ENCODE measurements at places on chromosomes 2 and 18.

DNA sequence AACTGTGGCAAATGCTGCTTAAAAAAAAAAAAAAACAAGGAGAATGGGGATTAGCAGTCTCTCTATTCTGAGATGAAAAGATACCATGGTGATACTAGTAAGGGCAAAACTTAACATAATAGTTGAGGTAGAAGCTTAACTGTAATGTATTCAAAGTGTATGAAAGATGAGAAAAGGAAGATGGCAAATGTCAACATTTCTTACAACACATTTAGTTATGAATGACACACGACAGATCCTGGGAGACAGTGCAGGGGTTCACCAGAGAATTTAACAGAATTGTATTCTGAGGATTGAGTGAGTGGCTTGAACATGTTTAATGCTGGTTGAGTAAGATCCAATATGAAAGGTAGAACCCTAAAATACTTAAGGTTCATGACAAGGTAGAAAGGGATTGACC, 52.7 kb downstream of the CUL3 start:
- DNase-seq: no peak

DNA sequence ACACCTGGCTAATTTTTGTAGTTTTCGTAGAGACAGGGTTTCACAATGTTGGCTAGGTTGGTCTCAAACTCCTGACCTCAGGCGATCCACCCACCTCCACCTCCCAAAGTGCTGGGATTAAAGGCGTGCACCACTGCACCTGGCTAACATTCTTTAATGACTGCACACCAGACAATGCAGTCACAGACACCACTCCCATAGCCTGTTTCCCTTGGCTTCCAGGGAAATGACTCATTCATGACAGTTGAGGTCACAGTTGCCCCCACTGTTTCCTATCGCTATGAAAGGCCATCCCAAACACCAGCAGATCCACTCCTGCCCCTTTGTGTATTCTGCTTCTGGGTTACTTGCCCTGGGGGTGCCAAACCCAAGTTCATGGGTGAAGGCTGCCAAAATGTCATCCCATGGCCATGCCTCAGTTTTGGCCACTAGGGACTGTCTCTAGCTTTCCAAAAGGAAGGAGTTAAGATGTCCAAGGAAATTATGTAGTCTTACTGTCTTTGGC, 8.7 kb downstream of the CHMP1B start:
- peak; percentile 78 for DNase-seq

DNA sequence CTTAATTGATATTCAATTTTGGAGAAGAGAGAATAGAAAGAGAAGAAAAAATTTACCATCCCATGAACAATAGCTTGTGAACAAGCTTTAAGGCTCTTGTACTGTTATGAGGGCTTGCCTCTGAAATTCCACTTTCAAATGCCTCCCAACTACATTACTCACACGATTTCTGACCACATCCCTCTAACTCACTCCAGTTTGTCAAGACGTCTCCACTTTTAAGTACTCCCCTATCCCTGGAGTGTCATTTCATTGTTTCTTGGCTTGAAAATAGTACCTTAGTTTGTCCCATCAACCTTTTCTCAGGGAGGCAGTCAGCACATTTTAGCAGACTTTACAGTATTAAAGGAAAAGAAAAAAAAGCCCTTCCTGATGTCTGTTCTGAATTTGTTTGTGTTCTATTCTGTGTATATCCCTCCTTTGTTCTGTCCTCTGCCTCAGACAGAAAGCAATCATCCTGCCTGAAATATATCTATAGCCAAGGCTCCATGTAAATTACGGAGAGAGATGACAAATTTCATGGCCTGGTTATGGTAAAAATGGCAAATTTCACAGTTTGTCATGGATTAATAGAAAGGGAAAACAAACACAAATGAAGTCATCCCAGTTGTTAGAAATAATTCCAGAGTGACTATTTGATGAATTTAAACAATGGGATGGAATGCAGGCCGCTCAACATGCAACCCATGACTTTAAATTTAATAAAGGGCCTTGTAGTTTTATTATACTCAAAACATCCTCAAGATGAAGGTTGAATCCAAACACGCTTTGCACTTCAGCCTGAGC, 228.8 kb downstream of the ETAA1 start:
- DNase-seq: no peak

DNA sequence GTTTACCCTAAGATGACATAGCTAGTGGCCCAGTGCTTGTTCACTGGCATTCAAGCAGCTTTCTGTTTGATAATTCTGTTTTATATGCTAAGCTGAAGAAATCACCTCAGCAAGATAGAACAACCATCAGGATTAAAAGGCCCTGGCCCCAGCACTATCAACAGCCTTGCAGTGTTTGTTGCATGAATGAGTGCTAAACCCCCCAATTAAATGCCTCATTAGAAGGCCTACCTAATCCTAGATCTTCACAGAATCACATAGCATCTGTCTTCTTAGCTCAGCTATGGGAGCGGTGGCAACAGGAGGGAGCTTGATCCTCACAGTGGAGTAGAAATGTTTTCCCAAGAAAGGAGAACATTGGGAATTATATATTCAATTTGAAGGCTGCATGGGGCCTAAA, 194.1 kb upstream of the HNMT start:
- DNase-seq: no peak

- DNase-seq: no peak
Measured at GRCh38 chr2:96617012-96617411, 21.1 kb downstream of the KANSL3 start.

DNA sequence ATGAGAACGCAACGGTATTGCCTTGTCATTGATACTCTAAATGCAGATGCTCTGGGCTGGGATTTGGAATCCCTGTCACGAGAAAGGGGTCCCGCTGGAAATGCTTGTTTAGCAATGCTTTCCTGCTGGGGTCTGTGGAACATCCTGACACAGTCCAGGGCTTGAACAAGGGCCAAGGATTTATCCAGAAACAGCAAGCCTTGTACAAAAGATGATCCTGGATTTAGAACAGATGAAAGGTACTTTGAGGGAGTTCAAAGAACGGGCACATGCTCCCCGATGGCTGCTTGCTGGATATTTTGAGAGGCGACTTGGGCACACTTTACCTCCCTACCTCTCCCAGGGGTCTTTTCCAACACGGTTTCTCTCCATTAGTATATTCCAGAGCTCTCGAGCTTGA, 108.1 kb upstream of the CELF4 start:
- no peak for DNase-seq

DNA sequence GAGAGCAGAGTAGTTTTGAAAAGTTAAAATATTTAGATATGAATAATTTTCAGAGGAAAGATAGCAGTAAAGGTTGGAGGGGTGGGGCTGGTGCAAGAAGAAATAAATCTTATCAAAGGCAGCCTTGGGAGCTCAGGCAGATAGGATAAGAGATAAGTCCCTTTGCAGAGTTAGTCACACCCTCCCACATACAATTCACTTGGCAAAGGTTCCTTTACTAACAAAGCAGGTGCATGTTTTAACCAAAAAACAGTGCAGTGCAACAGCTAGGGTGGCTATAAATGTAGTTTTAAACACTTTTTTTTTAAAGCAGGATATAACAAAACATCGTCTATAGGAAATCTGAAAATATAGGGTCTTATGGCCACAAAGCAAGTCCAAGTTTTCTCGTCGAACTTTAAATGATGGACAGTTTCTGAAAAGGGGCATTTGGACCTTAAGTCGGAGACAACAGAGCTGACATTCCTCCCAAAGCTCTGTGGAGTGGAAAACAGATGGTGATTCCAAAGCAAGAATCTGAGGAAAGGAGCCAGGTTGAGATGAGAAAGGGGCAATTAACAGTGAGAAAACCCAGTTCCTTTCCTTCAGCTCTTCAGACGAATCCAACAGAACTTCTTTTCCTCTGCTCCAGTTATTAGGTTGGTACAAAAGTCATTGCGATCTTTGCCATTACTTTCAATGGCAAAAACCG, 53.0 kb downstream of the EPHA4 start:
- DNase-seq: no peak

- DNase-seq: no peak
Measured at GRCh38 chr18:51251625-51252024, 54.1 kb upstream of the MEX3C start.

GRCh38 chr2:175631245-175631623, 370.8 kb downstream of the LNPK start:
- DNase-seq: no peak

GRCh38 chr2:230872968-230873660, 8.4 kb downstream of the ITM2C start:
- DNase-seq: no peak

- no peak for DNase-seq
Measured at GRCh38 chr2:236867441-236868260, 218.0 kb upstream of the COPS8 start.

GRCh38 chr2:60485055-60485454, 68.4 kb downstream of the BCL11A start:
- DNase-seq: no peak

DNA sequence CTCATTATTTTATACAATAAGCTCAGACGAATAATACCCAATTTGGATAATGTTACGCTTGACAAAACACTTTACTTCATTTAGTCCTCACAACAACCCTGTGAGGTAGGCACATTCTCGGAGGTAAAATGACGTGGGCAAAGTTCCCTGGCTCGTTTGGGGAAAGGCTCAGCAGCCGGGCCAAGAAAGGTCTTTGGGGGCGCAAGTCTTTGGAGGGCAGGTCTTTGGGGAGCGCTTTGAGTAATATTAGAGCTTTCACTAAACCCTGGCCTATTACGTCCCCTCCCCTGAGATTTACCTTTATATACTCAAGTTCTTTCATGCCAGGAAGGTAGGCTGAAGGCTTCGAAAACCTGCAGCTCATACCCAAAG, 427 bp downstream of the RBKS start:
- DNase-seq: no peak

GRCh38 chr18:72822202-72822601, 45.6 kb downstream of the NETO1 start:
- no peak for DNase-seq

DNA sequence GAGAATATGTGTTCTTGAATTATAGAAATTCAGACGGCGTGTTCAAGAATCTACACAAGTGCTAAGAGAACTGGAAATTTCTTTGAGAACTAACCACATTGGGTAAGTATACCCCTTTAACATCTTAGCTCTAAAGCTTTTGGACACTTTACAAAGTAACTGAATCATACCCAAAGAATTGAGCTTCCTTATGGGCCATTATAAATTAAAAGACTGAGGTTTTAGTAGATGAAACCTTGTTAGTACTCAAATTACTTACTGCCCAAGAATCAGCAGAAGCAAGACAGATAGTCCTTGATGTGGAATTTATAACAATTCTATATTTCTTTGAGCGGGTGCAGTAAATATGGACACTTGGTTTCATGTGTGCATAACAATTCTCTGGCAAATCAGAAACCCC, 168.3 kb downstream of the PRPF40A start:
- DNase-seq: no peak

GRCh38 chr18:79851950-79852349, 54.2 kb downstream of the KCNG2 start:
- no peak for DNase-seq

GRCh38 chr2:236167297-236168109, 683 bp downstream of the GBX2 start:
- DNase-seq: peak; percentile 26

DNA sequence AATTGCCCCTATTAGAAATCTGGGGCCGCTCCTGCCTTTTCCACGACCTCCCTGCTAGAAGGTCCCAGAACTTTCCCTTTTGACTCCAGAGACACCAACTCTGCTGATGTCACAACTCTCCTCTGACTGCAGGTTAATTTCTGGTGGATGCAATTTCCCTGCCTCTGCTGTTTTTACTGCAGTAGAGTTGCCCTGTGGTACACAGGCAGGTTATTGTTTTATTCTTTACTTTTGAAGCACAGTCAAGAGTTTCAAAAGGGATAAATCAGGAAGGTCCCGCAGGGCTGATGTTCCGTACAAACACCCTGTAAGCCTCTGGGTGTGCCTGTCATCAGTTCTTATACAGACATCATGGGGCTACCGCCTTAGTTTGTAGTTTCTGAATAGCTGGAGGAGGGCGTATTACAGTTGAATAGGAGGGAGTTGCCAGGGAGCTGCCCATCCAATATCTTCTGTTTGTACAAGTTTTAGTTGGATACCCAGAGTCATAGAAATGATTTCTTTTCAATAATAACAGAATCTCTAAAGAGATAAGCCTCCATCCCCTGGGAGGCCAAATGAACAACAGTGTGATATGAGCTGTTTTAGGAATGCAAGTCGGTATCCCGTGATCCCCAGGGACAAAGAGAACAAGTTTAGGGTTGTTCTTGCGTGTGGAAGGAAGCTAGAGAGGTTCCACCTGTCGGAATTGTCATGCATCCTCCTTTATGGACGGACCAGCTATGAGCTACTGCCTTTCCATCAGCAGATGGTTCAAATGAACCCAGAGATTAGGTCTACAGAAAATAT, 108.4 kb upstream of the COPS8 start:
- no peak for DNase-seq

GRCh38 chr2:126270587-126270986, 385.4 kb upstream of the GYPC start:
- no peak for DNase-seq

DNA sequence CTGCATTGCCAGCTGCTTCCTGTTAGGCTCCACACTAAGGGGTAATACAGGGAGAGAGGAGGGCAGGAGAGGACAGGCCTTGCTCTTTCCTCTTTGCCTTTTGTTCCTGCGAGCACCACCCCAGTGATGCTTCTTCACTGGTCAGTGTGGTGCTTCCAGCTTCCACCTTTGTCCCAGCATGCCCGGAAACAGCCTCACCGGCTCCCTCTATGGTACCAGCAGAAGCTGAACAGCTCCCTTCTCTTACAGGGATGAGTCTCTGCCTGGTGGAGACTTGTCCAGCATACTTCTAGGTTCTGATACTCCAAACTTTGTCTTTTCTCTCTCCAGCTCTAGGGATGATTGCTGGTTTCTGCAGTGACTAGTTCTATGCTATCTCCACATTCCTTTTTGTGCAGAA, 413.3 kb downstream of the TSN start:
- peak; percentile 3 for DNase-seq

DNA sequence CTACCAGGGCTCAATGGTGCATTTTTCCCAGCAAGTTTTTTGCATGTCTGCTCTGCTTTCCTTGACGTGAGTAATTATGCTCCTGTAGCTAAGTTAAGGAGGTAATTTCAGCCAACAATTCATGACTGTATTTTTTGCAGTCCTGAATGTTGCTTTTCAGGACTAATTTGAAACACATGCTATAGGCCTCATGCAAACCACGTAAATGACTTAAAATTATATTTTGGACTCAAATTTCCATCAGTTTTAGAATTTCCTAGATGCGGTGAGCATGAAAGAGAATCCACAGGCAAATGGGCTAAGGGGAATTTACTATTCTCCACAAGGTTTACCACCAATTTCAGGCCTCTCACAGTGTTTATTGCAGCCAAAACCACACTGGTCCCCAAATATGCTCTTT, 589.9 kb upstream of the LRRTM1 start:
- DNase-seq: no peak

DNA sequence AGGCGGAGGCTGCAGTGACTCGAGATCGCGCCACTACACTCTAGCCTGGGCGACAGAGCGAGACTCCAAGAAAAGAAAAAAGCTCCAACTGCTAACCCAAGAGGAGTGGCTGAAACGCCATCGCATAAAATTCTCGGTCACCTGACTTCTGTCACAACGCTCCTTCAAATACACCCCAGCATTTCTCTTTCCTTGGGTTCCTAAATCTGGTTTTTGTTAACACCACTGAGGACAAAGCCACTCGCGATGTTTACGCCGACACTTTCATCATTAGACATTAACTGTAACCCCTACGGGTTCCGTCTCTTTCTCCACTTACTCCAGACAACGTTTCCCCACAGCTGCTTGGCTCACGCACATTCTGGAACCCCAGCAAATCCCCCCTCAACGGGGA, 679 bp downstream of the CLK1 start:
- peak; percentile 47 for DNase-seq
